A549 treated with AZD2906 at 1 μM for 4 hours (cell line): ENCODE measurements at places on chromosomes 6 and 20. TPM values are rescaled to one million over a fixed set of nuclear protein-coding genes. Genes with fewer than 3 reads are reported as not detected.

The GPR6 gene
- total RNA-seq: not detected in 5 replicates

The CDH26 gene
- 0.05 to 0.20 TPM (median 0.12 TPM) in 4 of 5 replicates, not detected in the other for total RNA-seq

The TXLNB gene
- not detected in 5 replicates for total RNA-seq

The PRL gene
- total RNA-seq: not detected in 5 replicates

The GJA10 gene
- not detected in 5 replicates for total RNA-seq

The MCHR2 gene
- total RNA-seq: not detected in 5 replicates

The ARID1B gene
- total RNA-seq: 13.5 to 16.9 TPM (median 13.9 TPM) in 5 replicates

The ADAM33 gene
- total RNA-seq: 0.04 to 0.09 TPM (median 0.06 TPM) in 5 replicates

The CALHM4 gene
- not detected in 5 replicates for total RNA-seq

The FAM83B gene
- total RNA-seq: 0.02 to 0.03 TPM (median 0.03 TPM) in 4 of 5 replicates, not detected in the other

The SIRPA gene
- 19.4 to 23.0 TPM (median 22.5 TPM) in 5 replicates for total RNA-seq

The GPLD1 gene
- total RNA-seq: 0.81 to 1.2 TPM (median 1.0 TPM) in 5 replicates
